ENCODE measurements at places on chromosomes 6 and 20.

GRCh38 chr6:135006386-135006914 lies 48.2 kb downstream of the HBS1L start:
- no peak for DNase-seq

DNA sequence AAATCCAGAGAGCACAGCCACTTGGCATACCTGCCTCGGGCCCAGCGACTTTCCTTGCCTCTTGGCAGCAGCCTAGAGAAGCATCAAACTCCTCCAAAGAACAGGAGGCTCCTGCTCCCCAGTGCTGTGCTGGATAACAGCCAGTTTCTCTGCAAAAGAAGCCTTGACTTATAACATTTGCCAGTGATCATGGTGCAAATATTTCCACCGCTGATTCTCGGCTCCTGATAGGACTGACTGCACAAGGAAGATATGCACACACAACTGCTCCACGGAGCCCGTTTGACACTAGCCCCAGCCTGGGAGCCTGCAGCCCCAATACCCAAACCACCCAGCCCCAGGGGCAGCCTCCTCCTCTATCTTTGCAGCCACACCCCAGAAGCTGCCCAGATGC lies 17.5 kb downstream of the ACSS1 start:
- no peak for DNase-seq

DNA sequence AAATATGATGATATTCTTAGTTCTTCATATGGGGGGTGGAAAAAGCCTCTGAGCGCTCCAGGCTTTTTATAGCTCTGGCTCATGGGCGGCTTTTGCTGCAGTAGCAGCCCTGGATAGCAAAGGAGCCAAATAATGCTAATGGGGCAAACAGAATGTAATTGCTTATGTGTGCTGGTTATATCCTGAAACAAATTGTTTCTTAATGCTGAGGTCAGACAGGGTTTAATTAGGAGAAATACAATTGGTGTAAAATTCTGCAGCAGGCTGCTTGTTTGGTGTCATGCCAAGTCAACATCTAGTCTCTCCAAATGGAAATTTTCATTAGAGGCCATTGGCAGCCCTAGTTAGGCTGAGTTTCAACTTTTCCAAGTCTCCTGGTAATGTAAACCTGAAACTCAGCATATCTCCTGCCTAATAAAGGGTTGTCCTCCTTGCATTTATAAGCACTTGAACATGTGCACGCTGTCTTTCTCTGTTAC lies 530.1 kb upstream of the NOX3 start:
- DNase-seq, result peak; percentile 70

- no peak for DNase-seq
These were observed 107.8 kb downstream of the UBE3D start for GRCh38 chr6:82957868-82958245.

- no peak for DNase-seq
These were observed 547 bp downstream of the SAMD5 start for GRCh38 chr6:147508866-147509608.

DNA sequence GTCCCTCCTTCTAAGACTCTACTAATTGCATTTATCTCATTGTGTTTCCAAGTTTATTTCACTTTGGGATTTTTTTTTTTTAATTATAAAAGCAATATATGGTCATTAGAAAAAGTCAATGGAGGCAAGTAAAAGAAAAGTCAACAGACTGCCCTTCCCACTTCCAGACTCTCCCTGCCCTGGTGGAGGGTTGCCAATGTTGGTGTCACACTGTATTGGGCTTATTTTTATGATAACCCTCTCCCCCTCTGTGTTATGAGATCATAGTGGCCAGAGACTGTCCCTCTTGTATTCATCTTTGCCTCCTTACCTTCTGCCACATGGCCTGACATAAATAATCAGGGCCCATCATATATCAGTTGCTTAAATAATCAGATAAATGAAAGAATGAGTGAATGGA lies 63.4 kb downstream of the LRRC1 start:
- DNase-seq, result no peak

DNA sequence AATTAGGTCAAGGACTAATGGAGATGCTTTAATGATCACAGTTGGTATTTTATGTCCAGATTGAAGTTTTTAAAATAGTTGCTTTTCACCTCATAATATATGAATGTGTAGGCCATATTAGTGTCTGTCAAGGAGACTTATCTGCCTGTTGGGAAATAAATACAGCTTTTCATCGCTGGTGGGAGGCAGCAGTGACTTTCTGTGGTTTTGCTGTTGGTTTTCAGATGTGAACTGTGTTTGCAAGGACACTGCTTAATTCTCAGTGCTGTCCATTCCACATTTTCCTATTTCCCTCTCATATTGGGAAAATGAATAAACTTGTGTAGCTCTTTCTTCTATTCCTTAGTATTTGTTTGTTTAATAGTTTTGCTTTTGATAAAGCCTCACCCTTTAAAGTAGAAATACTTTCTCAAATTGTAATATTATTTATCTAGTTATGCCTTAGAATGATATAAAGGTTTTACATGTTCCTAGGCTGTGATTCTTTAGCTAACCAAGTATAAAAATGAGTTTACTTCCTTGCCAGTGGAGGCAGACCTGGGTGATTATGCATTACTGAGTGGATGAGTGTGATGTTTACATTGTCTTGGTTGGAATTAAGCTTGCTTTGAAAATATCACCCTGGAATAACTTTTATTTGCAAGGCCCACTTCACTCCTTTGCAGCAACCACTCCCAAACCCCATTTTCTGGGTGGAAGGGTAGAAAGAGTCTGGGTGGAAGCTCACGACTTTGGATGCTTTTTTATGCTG lies 3.3 kb downstream of the PLCB4 start:
- DNase-seq, result no peak

DNA sequence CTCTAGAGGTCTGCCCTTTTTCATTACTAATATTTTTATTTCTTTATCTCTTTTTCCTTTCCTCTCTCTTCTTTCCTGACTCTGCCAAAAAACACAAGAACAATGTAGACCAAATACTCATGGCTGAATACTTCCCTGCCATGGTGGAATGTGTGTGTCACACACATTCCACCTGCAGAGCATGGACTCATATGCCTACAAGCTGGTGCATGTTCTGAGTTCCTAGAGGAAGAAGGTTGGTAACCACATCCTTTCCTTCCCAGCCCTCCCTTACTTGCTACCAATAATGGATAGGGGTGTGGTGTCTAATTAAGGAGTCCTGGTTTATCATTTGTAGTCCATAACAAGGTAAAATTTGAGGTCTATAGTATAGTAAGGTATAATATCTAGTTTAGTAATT lies 15.2 kb upstream of the CST9L start:
- DNase-seq, result no peak

DNA sequence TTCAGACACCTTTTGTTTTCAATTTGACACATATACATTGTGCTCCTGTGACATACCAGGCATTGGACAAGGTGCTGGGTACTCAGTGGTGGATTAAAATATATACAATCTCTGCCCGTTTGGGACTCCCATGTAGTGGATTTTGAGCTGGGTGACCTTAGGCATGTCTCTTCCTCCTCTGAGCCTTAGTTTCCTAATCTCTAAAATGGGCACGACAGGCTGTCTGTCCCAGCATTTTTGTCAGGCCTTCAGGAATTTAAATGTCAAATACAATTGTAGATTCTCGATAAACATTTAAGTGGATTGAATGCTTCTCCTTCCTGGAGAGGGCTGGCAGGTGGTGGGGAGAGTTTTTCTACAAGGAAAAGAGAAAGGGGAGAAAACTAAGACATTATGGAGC lies 22.6 kb downstream of the CDH22 start:
- no peak for DNase-seq

- no peak for DNase-seq
These were observed 33.6 kb downstream of the TRAM2 start for GRCh38 chr6:52543262-52543661.

- peak; percentile 16 for DNase-seq
These were observed 728 bp upstream of the TRIM39 start for GRCh38 chr6:30325873-30326525.

DNA sequence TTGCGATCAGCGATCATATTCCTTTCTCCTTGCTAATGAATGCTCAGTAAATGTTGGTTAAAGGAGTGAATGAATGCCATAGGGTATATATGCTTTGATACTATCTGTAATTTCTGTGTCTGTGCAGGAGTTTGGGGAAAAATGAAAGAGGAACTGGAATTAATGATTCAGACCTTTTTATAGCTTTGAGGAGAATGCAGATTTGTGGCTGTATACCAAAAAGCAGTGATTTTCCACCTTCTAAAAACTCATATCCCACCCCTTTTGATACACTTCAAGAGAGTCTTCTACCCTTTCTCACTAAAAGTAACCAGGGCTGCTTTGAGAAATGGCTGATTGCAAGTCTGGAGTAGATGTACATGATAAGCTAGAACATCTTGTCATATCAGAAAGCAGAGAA lies 26.6 kb upstream of the SUMO4 start:
- DNase-seq, result no peak

DNA sequence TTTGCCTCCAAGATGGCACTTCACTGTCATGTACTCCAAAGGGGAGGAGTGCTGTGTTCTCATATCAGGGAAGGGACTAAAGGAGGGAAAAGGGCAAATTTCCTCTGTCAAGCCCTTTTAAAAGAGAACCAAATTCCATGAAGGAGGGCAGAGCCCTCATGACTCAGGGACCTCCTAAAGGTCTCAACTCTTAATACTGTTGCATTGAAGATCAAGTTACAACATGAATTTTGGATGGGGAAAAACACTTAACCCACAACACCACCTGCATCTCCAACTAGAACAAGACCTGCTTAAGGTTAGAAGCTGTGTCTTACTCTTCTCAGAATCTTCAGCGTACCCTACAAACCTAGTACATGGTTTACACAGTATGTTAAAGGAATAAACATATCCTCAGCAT lies 23.7 kb upstream of the FBXO30 start:
- no peak for DNase-seq

GRCh38 chr20:63580796-63581461 lies 6.9 kb upstream of the HELZ2 start:
- DNase-seq, result peak; percentile 6

DNA sequence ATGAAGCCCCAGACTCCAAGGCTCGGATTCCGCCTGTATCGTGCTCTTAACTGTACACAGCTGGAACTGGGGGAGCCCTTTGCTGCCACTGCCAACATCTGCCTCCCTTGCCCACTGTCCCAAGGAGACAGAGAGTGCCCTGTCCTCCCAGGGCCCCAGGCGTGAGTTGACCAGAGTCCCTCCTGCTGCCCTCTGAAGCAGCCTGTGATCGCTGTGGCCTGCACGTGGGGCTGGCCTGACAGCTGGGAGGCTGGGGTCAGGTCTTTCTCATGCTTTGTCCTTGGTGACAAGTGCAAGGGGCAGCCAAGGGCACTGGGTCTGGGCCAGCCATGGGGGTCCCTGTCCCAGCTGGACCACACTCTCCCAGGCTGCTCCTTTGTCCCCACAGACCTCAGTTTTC lies 44.3 kb downstream of the KIAA1755 start:
- DNase-seq, result no peak

GRCh38 chr6:3838992-3839867 lies 9.9 kb upstream of the FAM50B start:
- DNase-seq, result no peak

GRCh38 chr6:100057941-100058340 lies 63.9 kb upstream of the MCHR2 start:
- DNase-seq, result no peak

DNA sequence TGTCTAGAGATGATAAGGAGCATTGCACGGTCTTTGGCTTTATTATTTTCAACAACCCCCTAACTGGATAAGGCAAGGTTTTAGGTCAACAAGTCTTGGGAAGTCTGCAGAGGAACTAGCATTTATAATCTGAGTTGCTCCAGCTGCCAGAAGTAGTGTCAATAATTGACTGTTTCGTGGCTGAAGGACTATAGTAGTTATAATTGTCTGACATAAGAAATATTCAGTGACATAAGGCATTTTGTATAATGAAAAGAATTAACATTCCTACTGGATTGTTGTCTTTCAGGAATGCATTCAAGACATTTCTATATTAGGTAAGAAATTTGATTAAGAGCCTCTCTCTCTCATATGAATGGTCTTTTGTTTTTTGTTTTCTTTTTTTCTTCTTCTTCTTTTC lies 136.9 kb upstream of the SGK1 start:
- no peak for DNase-seq

- no peak for DNase-seq
These were observed 113.7 kb upstream of the JARID2 start for GRCh38 chr6:15132167-15132566.

- no peak for DNase-seq
These were observed 60.3 kb downstream of the TSHZ2 start for GRCh38 chr20:53032478-53032932.

DNA sequence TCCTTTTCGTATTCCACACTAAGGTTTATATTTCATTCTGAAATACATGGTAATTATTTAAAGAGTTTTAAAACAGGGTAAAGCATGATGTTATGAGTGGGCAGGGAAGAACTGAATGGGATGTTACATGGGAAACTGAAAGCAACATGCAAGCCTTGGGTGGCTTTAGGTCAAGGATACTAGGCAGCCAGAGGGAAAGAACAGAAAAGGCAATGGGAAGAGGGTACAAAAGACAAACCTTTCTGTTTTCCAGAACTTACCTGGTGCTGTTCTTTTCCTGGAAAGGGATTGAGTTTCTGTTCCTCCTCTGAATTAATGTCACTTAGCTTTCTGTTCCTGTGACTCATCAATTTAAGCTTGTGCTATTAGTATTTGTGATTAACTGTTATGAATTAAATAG lies 71.2 kb upstream of the SMIM8 start:
- no peak for DNase-seq

DNA sequence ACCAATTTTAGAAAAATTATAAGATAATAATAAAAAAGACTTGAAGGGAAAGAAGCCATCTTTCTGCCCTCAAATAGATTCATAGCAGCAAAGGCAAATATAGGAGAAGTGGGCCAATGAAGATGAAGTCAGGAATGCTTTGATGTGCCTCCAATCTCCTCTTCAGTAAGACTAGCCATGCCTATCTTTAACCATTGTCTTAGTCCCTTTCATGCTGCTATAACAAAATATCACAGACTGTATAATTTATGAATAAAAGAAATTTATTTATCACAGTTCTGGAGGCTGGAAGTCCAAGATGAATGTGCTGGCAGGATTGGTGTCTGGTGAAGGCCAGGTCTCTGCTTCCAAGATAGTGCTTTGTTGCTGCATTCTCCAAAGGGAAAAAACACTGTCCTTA lies 18.8 kb upstream of the SLC17A3 start:
- DNase-seq, result no peak

All from NCI-H1694 (cell line).